ENCODE measurements at places on chromosomes 1 and 21. TPM values are rescaled to one million over a fixed set of nuclear protein-coding genes. Genes with fewer than 3 reads are reported as not detected.

Gene VPS13D
- polyA plus RNA-seq = 10.5 TPM

Gene TNFRSF8
- 2.0 TPM for polyA plus RNA-seq

DNA sequence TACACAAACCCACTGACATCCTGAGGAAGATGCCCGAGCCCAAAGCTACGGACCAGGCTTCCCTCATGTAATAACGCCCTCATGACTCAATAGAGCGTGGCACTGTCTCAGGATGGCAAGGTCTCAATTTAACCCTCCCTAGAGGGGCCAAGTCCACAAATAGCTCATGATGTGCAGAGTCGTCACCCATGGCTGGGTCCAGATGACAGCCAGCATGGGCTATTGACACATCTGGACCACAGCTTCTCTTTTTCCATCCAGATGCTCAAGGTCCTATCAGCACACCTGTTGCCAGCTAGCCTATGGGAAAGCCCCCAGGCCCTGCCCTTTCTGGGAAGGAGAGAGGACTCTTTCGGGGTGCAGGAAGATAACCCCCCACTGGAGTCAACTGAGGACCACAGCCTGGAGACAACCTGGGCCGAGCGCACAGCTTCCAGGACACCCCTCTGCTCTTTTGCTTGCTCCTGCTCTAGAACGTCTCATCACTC, 2.8 kb downstream of the LAPTM5 start:
- no peaks in the 10 kb centered on the region for H3K36me3 ChIP-seq
- H3K27me3 ChIP-seq = no peaks in the 10 kb centered on the region
- peak overlapping the region; percentile 67 for H3K4me3 ChIP-seq
- peaks cover 97% of the 10 kb centered on the region for H3K4me1 ChIP-seq
- peak overlapping the region; percentile 99 for H3K27ac ChIP-seq

- H3K36me3 ChIP-seq = peaks cover 4% of the 10 kb centered on the region
- H3K4me1 ChIP-seq = peaks cover 39% of the 10 kb centered on the region
- H3K4me3 ChIP-seq = no peak overlapping the region
- H3K27ac ChIP-seq = no peak overlapping the region
- peaks cover 16% of the 10 kb centered on the region for H3K27me3 ChIP-seq
These were observed 4.0 kb downstream of the ABCG1 start for GRCh38 chr21:42222821-42223390.

DNA sequence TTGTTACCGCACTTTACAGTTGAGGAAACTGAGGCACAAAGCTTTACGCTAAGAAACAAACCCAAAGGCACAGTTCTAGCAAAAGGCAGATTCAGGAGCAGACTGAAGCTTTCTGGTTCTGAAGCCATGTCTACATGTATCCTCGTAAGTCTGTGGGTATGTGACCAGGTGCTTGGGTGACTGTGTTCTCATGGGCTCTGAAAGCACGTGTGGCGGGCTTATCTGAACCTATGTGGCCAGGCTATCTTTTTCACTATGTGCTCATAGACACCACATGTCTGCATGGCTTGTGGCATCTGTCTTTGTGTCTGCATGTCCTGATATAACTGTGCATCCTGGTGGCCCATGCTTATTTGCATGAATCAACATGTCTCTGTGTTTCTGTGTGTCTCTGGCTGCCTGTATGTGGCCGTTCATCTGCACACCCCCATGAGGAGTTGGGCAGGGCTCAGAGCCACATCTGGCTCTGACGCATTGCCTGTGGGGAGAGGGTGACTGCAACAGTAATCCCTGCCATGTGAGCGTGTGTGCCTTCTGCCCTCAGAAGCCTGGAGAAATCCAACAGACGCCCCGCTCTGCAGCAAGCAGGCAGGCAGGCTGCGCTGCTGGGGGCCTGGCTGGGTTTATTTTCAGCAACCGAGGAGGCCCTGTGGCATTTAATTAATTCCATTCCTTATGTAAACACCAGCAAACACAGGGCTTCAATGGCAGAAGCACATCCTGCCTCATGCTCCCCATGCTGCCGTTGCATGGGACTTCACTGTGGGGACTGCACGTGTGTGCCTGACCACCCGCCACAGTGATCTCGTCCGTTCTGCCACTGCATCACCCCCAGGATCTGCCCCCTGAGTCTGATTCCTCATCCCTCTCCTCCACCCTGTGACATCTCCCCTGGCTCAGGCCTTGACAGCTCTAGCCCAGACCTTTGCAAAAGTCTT, 115.4 kb downstream of the TRABD2B start:
- no peaks in the 10 kb centered on the region for H3K4me1 ChIP-seq
- DNase-seq = no peak
- H3K27ac ChIP-seq = no peak overlapping the region
- no peak overlapping the region for H3K4me3 ChIP-seq
- no peaks in the 10 kb centered on the region for H3K27me3 ChIP-seq

GRCh38 chr1:215394084-215394991, 172.8 kb upstream of the KCTD3 start:
- no peaks in the 10 kb centered on the region for H3K27me3 ChIP-seq
- H3K27ac ChIP-seq = no peak overlapping the region
- H3K36me3 ChIP-seq = no peaks in the 10 kb centered on the region
- no peaks in the 10 kb centered on the region for H3K4me1 ChIP-seq

DNA sequence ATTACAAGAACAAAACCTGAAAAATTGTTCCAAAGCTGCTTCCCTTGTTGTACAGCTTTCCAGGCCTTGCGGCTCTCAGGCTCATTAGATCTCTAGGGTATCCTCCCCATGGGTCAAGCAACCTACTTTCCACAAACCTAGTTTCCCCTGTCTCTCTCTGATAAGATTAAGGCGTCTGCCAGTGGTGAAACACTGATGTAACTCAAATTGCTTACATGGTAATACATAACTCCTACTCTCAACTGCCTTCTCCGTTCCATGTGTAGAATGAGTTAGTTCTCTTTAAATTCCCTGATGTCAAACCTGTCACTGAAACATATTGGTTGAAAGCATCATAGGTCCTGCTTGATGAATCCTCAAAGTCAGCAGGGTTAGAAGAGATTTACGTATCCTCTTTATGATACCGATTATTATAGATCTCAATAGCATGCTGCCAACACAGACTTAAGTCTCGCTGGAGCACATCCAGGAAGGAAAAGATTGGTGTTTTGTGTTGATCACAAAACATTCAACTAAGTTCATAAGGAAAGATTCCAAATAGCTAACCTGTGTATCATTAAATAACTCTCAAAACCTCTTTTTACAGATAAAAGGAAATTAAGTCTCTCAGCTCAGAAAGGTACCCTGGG, 10.6 kb downstream of the PPP1R15B start:
- no peak overlapping the region for H3K27ac ChIP-seq
- H3K27me3 ChIP-seq = no peaks in the 10 kb centered on the region
- peaks cover 22% of the 10 kb centered on the region for H3K4me1 ChIP-seq
- no peak overlapping the region for H3K4me3 ChIP-seq

DNA sequence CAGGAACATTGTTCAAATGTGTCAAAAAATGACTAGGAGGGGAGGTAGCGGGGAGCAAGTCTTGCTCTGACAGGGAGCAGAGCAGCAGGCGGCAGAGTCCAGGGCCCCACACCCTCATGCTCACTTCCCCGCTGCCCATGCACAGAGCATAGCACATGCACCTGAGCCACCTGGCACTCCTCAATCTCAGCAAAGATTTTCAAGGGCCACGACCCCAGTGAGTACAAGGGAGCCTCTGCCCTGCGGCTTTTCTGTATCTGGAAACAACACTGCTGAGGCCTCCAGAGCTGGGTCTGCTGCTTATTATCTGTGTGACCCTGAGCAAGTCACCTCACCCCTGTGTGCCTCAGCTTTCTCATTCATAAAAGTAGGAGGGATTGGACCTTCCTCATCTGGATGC, 1.1 kb upstream of the GJB3 start:
- no peak overlapping the region for H3K4me3 ChIP-seq
- H3K27me3 ChIP-seq = peaks cover 53% of the 10 kb centered on the region
- DNase-seq = peak; percentile 36

Gene SIK1
- 3.0 TPM for polyA plus RNA-seq

GRCh38 chr1:96727860-96728259, 6.3 kb downstream of the PTBP2 start:
- peaks cover 28% of the 10 kb centered on the region for H3K4me1 ChIP-seq
- H3K27me3 ChIP-seq = no peaks in the 10 kb centered on the region
- peaks cover 61% of the 10 kb centered on the region for H3K36me3 ChIP-seq
- H3K4me3 ChIP-seq = no peak overlapping the region
- H3K27ac ChIP-seq = no peak overlapping the region

GRCh38 chr1:75426688-75427087, 184.2 kb downstream of the SLC44A5 start:
- no peaks in the 10 kb centered on the region for H3K4me1 ChIP-seq
- H3K4me3 ChIP-seq = no peak overlapping the region
- no peaks in the 10 kb centered on the region for H3K36me3 ChIP-seq

- H3K4me3 ChIP-seq = no peak overlapping the region
- no peaks in the 10 kb centered on the region for H3K36me3 ChIP-seq
- DNase-seq = no peak
- no peaks in the 10 kb centered on the region for H3K4me1 ChIP-seq
- no peaks in the 10 kb centered on the region for H3K27me3 ChIP-seq
- peak overlapping the region; percentile 29 for H3K27ac ChIP-seq
These were observed 122.8 kb upstream of the IVNS1ABP start for GRCh38 chr1:185439727-185440415.

DNA sequence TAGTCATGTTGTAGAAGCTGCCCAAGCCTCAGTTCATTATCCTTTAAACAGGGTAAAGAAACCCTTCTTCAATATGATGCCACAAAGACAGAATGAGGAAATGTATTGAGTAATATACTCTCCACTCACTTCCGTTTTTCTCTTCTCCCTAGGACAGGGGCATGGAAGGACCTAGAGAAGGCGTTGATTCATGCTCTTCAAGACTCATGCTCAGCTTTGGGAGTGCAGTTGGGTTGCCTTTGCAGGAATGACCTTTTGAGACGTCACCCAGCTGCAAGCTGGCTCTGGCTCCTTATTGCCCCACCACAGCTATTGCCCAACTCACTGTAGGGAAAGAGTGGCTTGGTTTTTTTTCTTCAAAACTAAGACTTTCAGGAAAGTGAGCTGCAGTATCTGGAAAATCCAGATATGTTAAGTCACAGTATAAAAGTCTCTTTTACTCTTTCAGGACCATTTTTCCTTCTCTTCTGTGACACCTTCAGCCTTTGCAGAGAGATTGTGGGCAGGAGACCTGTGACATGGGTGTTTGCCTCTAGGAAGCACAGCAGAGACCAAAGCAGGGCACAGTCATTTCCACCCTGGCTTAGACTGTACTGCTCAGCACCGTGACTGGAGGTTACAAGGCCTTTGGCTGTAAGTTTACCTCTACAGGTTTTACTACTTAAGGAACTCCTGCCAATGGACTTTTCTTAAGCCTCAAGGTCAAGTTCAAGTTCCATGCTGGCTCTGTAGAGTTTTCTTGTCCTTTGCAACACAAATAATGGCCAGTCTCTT, 39.5 kb downstream of the XCL2 start:
- H3K27ac ChIP-seq = no peak overlapping the region
- no peak overlapping the region for H3K4me3 ChIP-seq
- no peaks in the 10 kb centered on the region for H3K27me3 ChIP-seq
- no peaks in the 10 kb centered on the region for H3K36me3 ChIP-seq

- H3K4me3 ChIP-seq = no peak overlapping the region
- DNase-seq = no peak
- peaks cover 13% of the 10 kb centered on the region for H3K36me3 ChIP-seq
These were observed 32.1 kb downstream of the UBASH3A start for GRCh38 chr21:42435833-42436232.

Gene CD5L
- 60.8 TPM for polyA plus RNA-seq

GRCh38 chr1:76998582-76999223, 131.4 kb downstream of the ST6GALNAC5 start:
- H3K4me1 ChIP-seq = no peaks in the 10 kb centered on the region
- no peaks in the 10 kb centered on the region for H3K27me3 ChIP-seq
- no peak for DNase-seq
- H3K4me3 ChIP-seq = no peak overlapping the region
- no peak overlapping the region for H3K27ac ChIP-seq

DNA sequence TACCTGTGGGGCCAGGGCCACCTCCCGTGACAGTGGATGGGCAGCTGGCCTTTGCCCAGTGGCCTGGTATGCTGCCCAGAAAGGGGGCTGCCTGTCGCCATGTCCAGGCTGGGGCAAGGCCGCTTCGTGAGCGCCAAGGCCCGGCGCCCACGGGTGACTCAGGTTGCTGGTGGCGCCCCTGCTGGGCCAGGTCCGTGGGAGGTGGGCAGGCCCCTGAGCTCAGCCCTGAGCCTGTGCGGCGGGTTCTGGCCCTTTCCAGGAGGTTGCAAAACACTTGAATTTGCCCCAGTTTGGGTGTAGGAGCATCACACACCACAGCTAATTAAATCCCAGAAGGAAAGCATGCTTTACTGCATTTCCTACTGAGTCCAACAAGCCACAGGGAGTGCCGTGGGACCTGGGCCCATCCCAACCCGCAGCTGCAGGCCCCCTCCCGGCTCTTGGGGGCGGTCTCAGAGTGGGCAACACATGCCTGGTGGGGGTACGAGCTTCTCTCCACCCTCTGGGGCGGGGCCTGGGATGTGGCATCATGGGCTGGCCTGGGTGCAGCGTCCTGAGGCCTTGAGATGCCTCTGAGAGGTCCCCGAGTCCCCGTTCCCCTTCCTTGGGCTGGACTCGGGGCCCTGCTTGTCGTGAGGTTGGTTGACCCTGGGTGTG, 159.8 kb downstream of the PEX14 start:
- H3K4me3 ChIP-seq = no peak overlapping the region
- H3K27ac ChIP-seq = no peak overlapping the region
- no peaks in the 10 kb centered on the region for H3K27me3 ChIP-seq
- H3K4me1 ChIP-seq = no peaks in the 10 kb centered on the region
- DNase-seq = no peak

DNA sequence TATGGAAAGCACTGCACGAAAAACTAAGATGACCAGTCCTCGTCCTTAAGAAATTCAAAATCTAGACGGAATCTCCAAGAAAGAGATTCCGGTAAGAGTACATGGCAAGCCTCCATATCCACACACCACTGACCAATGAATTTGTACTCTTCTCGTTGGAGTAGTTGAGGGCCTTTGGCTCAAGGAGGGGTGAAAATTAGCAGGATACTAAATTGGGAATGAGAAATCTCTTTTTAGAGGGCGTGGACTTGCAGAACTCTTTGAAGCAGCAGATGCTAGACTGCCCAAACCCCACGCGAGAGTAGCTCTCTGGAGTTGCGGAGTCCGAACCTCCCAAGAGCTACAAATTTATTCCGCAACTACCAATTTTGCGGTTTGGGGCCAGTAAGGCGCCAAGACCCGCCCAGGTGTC, 872 bp upstream of the PPP2R5A start:
- no peaks in the 10 kb centered on the region for H3K27me3 ChIP-seq
- H3K36me3 ChIP-seq = no peaks in the 10 kb centered on the region
- H3K27ac ChIP-seq = peak overlapping the region; percentile 100
- peak overlapping the region; percentile 90 for H3K4me3 ChIP-seq

Gene PRKAA2
- polyA plus RNA-seq = 1.3 TPM

GRCh38 chr1:155976913-155977689, 1.2 kb downstream of the ARHGEF2 start:
- H3K4me3 ChIP-seq = peak overlapping the region; percentile 96
- H3K27me3 ChIP-seq = no peaks in the 10 kb centered on the region
- no peaks in the 10 kb centered on the region for H3K36me3 ChIP-seq
- peak; percentile 77 for DNase-seq

GRCh38 chr1:153389401-153389800, 1.5 kb downstream of the S100A8 start:
- no peak overlapping the region for H3K4me3 ChIP-seq
- H3K27me3 ChIP-seq = no peaks in the 10 kb centered on the region
- no peaks in the 10 kb centered on the region for H3K36me3 ChIP-seq
- H3K4me1 ChIP-seq = peaks cover 35% of the 10 kb centered on the region
- H3K27ac ChIP-seq = peak overlapping the region; percentile 86

- no peak overlapping the region for H3K27ac ChIP-seq
- no peaks in the 10 kb centered on the region for H3K36me3 ChIP-seq
- no peak overlapping the region for H3K4me3 ChIP-seq
- no peaks in the 10 kb centered on the region for H3K27me3 ChIP-seq
- DNase-seq = no peak
These were observed 259.9 kb downstream of the FAF1 start for GRCh38 chr1:50700214-50700613.

GRCh38 chr1:213385806-213386324, 334.8 kb downstream of the RPS6KC1 start:
- no peaks in the 10 kb centered on the region for H3K4me1 ChIP-seq
- no peak for DNase-seq
- H3K27me3 ChIP-seq = no peaks in the 10 kb centered on the region
- H3K36me3 ChIP-seq = no peaks in the 10 kb centered on the region
- no peak overlapping the region for H3K4me3 ChIP-seq

Gene AKT3
- 7.4 TPM for polyA plus RNA-seq

Data from spleen (tissue), 13 donors.